ENCODE measurements at places on chromosomes 5 and 9.

DNA sequence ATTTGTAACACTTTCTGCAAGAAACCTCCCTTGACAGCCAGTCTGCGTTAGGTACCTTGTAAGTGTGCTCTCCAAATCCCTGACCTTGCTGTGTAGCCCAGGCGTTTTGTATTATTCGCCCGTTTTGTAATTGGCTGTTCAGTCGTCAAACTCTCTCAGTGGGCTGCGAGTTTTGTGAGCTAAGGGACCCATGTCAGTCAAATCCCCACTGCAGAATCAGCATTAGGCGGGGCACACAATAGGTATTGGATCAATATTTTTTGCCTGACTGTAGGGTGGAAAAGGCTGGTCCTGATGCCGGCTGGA is 665 bp downstream of the DNAJC18 start:
- no peak for DNase-seq

DNA sequence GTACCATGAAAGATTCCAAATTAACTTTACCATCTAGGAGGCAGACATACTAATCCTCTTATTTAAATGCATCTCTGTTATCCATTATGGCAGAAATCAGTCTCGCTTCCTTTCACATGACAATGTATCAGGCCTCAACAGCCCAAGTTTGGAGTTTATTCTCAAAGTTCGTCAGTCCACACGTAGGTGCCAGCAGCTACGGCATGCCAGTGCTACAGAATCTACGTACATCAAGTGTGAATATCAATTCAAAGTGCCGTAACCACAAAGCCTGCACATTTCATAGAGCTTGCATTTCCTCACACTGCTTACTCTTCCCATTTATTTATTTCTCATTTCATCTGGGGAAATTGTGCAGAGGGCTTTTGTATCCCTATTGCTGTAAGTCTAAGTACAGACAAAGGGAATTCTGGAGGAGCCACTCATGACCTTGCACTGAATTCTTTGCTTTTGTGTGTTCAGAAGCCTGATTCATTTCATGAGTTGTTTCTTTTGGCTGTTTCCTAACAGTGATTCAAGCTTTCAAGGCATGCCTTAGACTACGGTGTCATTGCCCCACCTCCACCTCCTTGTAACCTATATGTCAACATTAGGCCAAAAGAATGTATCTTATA is 10.0 kb downstream of the ENC1 start:
- DNase-seq: no peak

GRCh38 chr5:81246697-81247096 is 13.6 kb downstream of the CKMT2 start:
- DNase-seq: no peak

DNA sequence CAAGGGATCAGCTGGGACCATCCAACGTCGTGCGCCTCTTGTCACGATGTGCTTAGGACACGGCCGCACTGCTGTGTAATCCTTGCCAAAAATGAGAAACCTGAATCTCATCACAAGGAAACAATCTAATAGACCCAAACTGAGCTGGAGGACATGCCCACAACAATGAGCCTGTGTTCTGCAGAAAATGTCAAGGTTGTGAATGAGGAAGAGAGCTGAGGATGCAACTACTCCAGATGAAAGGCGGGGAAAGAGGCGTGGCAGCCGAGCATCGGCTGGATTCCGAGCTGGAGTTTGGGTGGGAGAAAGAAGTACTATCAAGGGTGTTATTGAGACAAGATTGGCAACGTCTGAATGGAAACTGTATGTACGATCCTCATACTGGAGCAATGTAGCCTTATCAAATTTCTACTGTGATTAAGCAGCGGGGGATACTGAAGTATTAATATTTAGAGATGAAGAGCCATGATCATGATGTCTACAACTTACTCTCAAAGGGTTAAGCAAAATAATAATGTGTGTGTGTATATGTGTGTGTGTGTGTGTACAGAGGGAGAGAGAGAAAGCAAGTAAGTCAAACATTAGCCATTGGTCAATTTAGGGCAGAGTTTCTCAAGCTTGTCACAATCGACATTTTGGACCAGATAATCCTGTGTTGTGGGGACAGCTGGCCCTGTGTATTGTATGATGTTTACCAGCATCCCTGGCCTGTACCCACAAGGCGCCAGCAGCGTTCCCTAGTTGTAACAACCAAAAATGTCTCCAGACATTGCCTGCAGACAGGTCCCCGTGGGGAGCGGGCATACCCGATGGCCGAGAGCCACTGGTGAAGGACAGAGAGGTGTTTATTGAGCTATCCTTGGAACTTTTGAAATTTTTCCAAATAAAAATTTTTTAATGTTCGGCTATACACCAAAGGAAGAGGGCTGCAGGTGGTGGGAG is 46.5 kb downstream of the DUSP1 start:
- no peak for DNase-seq

DNA sequence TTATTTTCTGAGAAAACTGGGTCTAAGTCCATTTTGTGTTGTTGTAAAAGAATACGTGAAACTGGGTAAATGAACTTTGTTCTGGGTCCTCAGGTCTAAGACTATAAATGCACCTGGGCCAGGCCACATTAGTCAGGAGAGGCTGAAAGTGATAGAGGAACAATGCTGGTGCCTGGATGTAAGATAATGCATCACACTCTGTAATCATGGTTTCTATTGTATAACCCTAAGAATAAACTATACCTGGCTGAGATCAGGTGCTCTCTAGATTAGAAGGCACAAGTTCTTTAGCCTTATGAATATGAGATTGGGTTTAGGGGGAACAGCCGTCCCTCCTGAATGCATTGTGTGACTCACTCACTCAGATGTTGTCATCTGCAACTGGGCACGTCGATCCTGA is 675.5 kb downstream of the HTR1A start:
- DNase-seq: no peak

GRCh38 chr5:146707316-146707715 is 171.2 kb downstream of the PPP2R2B start:
- DNase-seq: no peak
